Adipocyte (in vitro differentiated cells): ENCODE measurements at places on chromosomes 5 and 9.

- DNase-seq = no peak
These were observed 2011.3 kb downstream of the EFNA5 start for GRCh38 chr5:105659396-105659795.

DNA sequence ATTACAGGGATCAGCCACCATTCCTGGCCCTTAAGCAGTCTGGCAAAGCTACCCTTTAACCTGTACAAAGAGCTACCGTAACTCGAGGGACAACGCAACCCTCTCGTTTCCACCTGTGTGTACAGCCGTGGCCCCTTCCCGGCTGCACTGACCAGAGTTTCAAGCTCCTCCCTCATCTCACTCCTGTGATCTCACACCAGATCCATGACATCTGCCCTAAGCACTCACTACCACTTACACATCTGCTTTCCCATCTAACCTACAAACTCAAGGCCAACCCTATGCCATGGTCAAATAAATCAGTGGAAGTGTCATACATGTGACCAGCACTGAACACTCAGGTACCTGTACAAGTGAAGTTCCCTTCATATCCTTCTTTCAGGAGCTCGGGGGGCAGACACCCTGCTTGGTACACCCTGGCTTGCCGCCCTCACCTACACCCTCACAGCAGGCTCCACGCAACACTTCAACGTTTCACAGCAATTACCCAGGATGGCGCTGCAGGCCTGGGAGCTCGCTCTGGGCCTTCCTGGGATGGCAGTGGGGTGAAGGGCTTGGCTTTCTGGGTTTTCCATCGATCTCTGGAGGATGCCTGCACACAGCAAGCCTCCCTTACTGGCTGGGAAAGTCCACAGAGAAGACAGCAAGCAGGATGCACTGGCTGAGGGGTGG lies 61.7 kb downstream of the PRRT1B start:
- no peak for DNase-seq

- DNase-seq = no peak
These were observed 61.9 kb downstream of the GLIS3 start for GRCh38 chr9:4237748-4238511.

- peak; percentile 72 for DNase-seq
These were observed 138.3 kb downstream of the CDK5RAP2 start for GRCh38 chr9:120441426-120442307.

- DNase-seq = no peak
These were observed 21.8 kb downstream of the STK10 start for GRCh38 chr5:172166030-172166826.

GRCh38 chr9:134569626-134570025 lies 72.0 kb upstream of the COL5A1 start:
- no peak for DNase-seq
